HuH-7 (cell line): ENCODE measurements at places on chromosomes 12 and 14.

DNA sequence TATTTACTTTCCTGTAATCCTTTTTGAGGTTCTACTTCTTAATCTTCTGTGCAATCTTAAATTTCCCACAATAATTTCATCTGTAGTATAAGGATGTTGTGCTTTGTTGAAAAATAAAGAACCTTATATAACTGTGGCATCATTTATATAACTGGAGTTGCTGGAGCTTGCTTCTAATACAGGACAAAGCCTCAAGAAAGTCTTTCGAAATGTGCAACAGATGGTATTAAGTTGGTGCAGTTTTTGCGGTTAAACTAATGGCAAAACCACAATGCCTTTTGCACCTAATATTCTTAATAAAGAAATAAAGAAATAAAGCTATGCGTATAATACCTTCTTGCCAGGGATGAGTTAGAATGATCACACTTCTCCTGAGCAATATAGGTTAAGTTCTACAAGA lies 180.0 kb downstream of the KITLG start:
- DNase-seq = no peak

GRCh38 chr14:61877035-61877390 lies 114.8 kb downstream of the SNAPC1 start:
- no peak for DNase-seq

DNA sequence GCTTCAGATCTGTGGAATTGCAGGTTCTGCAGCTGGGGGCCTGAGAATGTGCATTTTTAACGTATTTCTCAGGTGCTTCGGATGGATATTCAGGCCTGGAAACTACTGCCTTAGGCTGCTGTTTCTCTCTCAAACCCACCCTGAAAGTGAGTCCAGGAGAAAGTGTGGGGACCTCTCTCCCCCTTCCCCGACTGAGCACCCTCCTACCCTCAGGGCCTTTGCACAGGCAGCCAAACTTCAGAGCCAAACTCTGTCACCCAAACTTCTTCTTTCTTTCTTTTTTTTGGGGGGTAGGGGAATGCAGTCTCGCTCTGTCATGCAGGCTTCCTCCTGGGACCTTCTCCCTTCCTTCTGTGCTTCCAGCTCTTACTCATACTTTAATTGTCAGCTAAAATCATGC lies 82.4 kb upstream of the FBXO21 start:
- DNase-seq = no peak

DNA sequence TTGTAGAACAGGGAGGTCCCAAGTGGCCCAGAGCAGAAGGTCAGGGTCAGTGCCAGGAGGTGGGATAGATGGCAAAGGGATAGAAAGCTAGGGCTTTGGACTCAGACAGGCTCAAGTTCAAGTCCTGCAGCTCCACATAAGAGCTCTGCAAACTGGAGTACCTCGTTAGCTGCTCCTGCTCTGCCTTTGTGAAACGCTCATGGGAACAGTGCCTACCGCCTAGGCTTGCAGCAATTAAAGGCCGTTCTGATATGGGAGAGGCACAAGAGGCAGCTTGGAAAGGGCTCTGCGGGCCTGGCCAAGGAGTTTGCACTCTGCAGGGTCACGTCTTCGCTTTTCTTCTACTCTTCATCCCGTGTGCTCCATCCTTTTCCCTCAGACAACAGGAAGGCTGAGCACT lies 54.1 kb downstream of the MAP1LC3B2 start:
- DNase-seq = no peak

DNA sequence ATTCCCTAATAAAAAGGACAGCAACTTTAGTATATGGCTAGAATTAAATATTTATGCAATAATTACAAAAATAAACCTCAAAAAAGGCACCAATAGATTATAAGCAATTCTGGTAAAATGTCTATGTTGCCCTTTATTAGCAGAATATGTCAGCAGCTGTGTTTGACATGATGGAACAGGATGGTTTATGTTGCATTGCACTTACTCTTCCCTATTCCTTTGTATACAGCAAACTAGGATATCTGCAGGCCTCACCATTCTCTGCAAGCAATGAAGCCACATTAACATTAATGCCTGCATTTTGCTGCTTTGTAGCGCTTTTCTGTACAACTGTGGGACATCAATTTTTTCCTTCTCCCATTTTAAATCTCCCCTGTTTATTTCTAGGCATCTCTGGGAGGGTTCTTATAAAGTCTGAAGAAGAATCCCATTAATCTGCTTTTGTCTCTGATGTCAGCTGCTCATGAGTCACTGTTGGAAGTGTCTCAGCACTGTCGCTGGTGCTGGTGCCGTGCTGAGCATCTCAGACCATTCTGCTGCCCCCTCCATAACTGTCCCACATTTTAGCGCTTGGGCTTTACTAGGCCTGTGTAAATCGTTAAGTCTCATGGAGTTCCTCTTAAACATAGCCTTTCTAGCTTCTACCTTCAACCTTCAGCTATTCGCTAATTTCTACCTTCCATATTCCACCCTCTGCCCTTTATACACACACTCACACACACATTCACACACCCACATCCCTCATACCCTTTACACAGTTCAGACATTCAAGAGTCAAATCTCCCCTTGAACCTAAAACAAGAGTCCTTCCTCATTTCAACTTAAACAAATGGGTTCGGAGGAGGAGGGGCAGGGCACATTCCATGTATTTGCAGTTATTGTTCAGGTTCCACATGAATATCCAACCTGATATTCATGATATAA lies 64.4 kb upstream of the TRHDE start:
- no peak for DNase-seq

DNA sequence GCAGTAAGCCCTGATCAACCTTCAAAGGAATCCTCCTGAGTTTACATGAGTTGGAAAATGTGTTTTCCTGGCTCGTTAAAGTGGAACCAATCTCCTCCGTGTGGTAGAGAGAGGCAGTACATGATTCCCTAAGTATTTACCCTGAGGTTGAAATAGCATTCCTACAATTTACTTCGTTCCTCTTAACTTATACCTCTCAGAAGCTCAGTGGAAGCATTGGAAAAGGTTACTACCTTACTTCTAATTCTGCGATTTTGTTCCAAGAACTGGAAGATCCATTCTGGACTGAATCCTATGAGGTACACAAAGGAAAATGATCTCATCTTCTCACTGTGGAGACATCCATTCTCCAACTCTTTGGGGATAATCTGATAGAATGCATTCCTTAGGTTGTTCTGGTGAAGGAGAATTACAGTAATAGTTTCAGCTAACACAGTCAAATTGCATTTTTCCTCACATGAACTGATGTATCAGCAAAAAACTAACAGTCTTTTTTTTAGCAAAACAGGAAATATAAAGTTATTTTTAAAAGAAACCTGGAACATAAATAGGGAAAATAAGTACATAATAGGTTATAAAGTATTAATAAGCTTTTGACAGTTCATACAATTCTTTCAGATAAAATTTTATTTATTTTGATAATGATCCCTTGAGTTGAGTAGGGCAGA lies 475.6 kb downstream of the PDZRN4 start:
- peak; percentile 64 for DNase-seq

DNA sequence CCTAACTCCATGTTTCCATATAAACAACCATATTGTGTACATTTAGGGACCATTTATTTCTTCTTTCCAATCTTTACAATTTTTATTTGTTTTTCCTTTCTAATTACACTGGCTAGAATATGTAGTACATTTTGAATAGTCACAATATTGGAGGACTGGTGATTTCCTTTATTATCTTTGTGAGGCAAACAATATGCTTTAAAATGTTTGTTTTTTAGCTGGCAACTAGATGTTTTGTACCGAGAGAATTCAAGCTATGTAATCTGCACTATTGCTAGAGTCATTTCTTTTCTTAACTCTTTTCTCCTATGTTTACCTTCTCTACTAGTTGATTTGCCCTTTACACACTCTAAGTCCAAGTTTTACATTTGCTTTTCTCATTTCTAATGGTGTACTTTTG lies 13.3 kb upstream of the NTN4 start:
- no peak for DNase-seq

DNA sequence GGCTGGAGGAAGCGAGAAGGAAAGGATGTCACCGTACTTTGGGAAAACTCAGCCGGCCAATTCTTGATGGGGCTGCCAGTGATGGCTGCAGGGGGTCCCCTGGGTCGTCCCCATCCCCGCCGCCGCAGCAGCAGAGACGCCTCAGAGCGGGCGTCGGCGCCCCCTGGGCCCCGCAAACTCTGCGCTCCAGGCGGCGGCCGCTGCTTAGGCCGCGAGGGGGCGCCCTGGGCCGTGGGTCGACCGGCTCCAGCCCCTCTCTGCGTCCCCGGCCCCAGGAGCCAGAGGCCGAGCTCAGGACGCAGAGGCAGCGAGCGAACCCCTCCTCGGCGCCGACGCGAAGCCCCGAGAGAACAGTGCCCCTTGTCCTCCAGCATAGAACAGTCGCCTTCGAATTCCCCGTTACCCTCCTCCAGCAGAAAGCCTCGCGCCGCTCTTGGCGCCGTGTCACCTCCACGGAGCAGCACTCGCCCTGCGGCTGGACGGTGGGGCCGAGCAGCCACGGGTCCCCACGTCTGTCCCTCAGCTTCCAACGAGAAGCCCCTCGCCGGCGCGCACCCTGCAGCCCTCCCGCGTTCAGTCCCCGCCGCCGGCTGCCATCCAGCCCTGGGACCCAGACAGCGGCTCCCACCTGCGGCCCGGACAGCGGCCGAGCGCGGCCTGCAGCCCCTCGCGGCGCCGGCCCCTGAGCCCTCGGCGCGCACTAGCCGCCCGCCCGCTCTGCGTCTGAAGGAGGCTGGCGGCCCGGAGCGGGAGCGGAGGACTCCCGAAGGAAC lies 106.6 kb downstream of the PRICKLE1 start:
- DNase-seq = peak; percentile 93

- no peak for DNase-seq
Observed at GRCh38 chr12:6450091-6450868, 1.6 kb upstream of the TAPBPL start.

- DNase-seq = no peak
Observed at GRCh38 chr12:11174022-11174421, 3.0 kb downstream of the SMIM10L1 start.

DNA sequence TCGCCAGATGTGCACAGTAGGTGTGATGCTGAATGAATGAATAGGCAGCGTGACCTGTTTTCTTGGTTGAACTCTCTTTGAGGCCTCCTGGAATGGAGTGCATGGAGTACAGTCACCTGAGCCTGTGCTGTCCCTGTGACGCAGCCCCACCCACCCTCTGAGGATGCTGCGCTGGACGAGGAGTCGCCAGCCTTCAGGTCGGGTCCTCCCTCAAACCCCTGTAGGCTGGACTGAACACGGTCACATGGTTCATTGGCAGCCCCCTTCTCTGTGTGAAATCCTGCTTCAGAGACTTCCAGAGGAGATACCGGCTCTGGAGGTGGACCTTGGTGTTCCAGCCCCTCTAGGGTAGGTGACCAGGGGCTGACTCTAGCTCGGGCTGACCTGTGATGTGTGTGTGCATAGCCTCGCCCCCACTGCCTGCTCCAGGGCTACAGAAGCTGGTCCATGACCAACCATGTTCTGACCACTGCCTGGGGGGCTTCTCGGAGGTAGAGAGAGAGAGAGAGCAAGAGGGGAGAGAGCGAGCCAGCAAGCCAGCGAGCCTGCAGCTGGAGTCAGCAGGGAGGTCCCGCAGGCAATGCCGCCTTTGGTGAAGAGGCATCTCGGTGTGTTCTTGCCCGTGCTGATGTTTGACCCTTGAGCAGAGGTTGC lies 158.0 kb upstream of the RTL1 start:
- DNase-seq = no peak

GRCh38 chr12:24778486-24779304 lies 170.2 kb downstream of the BCAT1 start:
- DNase-seq = no peak

DNA sequence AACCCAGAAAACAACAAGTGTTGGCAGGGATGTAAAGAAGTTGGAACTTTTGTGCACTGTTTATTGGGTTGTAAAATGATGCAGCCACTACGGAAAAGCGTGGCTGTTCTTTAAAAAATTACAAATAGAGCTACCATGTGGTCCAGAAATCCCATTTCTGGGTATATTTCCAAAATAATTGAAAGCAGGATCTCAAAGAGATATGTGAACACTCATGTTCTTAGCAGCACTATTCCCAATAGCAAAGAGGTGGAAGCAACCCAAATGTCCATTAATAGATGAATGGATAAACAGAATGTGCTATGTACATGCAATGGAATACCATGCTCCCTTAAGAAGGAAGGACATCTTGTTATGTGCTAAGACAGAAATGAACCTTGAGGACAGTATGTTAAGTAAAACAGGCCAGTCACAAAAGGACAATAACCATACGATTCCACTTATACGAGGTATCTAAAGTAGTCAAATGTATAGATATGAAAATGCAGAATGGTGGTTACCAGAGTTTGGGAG lies 249.5 kb downstream of the PHLDA1 start:
- DNase-seq = no peak

DNA sequence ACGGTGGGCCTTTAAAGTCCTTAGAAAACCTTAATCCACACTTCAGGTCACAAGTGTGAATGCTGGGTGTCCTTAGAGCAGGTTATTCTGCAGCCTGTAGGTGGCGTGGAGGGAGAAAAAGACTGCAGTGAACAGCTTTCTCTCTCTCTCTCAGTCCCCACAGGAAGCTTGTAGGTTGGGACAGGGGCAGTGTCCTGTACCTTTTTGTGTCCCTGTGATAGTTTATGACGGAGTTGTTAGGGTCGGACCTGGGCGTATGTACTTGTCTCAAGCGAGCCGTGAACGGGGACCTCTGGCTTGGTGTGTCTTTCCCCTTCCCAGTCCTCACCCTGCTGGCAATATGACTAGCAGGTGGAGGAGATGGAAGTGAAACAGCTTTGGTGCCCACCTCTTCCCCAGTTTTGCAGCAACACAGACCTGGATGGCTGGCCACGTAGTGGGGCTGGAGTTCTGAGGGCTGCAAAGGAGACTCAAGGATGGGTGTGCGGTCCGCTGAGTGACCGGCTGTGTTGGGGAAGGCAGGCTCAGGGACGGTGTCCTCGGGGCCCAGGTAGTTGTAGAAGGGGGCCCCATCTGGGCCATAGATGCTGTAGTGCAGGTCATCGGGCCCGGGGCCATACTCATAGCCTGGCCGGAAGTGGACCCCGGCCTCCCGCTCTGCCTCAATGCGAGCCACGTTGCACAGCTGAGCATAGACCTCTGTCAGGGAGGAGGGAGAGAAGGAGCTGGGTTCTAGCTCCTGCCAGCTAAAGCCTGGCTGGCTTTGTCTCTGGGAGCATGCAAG lies 8.9 kb downstream of the ISCA2 start:
- DNase-seq = peak; percentile 60

- no peak for DNase-seq
Observed at GRCh38 chr12:12214635-12215131, 52.2 kb downstream of the LRP6 start.

GRCh38 chr14:75120541-75121291 lies 6.1 kb downstream of the NEK9 start:
- DNase-seq = no peak

GRCh38 chr12:110001596-110001995 lies 2.4 kb downstream of the ANKRD13A start:
- DNase-seq = no peak
